ENCODE measurements at places on chromosomes 3 and 15.

DNA sequence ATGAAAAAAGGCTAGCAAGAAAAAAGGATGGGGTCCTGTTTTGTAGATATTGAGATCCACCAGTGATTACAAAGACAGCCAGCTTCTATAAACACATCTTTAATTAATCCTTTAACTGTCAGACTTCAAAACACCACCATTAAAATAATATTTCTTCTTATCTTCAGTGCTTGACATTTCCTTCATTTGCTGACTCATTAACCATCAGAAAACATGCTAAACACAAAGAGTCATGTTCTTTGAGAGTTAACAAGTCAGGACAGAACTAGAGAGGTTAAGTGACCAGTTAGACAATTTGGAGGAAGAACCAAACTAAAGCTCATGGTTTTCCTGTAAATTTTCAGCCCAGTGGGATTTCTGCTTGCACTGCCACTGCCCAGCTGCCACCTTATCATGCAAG lies 111.4 kb downstream of the MEIS2 start:
- no peak for DNase-seq

DNA sequence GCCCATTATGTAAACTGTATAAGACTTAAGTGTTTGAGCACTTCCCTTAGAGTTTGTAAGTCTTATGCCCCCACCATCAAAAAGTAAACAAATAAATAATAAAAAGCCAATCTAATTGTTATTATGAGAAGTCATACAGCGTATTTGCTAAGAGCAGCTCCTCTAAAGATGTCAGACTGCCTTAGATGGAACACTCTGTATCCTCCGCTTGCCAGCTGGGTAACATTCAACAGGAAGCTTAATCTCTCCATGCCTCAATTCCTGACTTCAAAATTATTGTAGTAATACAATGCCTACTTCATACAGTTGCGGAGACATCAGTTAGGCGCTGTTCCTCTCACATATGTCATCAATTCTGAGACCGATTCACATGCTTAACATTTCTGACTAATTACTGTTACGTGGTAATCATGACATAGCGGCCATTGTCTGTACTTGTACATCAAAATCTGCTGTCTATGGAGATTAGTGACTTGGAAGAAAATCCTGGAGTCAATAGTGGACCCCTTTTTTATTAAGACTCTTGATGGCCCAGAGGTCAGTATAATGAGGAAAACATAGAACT lies 417.7 kb downstream of the LPP start:
- peak; percentile 34 for DNase-seq

GRCh38 chr3:190499122-190499521 lies 14.8 kb upstream of the IL1RAP start:
- no peak for DNase-seq

DNA sequence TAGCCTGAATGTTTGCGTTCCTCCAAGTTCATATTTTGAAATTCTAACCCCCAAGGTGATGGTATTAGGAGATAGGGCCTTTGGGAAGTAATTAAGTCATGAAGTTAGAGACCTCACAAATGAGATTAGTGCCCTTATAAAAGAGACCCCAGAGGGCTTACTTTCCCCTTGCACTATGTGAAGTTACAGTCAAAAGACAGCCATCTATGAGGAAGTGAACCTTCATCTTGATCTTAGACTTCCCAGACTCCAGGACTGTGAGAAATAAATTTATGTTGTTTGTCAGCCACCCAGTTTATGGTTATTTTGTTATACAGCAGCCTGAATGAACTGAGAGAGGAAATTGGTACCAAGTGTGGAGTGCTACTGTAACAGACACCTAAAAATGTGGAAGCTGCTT lies 74.4 kb downstream of the DAPK2 start:
- no peak for DNase-seq

GRCh38 chr3:26198609-26199008 lies 408.7 kb downstream of the OXSM start:
- DNase-seq = no peak
